ENCODE measurements at places on chromosomes 16 and 17.
A peak's percentile ranks its signal among the peaks of the same experiment; 100 is the strongest.

- no peak for DNase-seq
These were observed 117.8 kb downstream of the RAB11FIP4 start for GRCh38 chr17:31509095-31509804.

- DNase-seq, result no peak
These were observed 9.5 kb upstream of the KSR1 start for GRCh38 chr17:27446569-27447301.

DNA sequence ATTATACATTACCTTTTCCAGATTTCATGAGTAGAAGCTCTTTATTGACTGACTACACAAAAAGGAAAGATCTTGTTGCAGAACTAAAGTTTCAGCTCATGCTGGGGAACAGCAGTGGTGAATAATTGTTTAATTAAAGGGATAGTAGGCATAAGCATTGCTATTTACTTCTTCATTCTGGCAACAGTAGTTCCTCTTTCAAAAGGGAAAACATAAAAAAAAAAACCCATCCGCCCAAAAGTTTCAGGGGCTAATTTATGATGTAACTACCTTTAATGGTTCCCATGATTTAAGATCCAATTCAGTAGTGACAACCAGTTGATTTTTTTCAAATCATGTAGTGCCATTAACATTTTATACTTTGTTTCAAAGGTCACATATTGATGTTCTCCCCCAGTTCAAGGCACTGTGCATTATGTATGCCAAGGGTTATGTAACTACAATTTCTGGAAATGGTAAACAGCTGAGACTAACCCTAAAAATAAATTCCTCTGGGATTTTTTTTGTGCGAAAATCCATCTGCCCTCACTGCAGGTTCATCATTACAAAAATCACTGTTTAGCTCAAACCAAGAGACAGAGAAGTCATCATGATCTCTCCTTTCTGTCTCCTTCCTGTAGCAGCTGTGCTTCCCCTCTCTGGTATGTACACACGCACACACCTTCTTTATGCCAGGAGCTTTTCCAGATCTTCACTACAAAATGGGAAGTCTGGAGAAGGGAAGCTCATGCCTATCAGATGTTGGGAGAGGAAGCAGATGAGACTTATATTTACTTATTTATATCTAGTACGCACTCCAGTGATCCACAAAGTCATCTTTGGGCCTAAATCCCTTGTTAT is 2.2 kb upstream of the PHLPP2 start:
- no peak for DNase-seq

GRCh38 chr17:3539881-3540540 is 17.6 kb downstream of the TRPV3 start:
- DNase-seq, result no peak

DNA sequence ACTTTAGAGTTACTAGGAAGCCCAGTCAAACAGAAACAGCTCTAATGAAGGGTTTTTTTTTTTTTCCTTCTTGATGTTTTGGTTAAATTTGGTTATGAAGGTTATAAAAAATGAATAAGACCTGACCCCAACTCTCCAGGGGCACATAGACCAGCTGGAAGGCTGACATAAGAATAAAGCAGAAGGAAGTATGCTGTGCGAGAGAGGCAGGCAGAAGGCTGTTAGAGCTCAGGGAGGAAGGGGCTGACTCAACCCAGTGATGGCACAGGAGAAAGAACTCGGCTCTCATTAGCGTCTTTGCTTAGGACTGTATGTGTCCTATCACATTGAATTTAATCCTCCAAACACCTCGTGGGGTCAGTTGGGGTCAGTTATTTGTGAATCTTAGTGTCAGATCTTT is 474.6 kb downstream of the PMP22 start:
- no peak for DNase-seq

GRCh38 chr16:50244140-50244503 is 22.2 kb upstream of the ADCY7 start:
- no peak for DNase-seq

DNA sequence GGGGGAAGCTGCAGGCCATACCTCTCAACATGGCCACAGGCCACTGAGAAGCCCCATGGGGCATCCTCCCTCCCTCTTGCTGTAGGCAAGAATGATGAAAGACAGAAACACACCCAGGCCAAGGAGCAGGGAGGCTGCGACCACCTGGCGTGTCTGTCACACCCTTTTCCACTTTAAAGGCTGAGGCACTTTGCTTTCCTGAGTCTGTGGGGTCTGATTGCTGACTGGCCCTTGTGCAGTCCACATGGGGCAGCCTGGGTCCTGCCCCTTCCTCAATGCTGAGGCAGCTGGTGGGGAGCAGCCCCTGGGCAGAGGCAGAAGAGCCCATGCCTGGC is 8.7 kb downstream of the TMEM204 start:
- no peak for DNase-seq

GRCh38 chr17:57512258-57512657 is 232.8 kb downstream of the CCDC182 start:
- no peak for DNase-seq

DNA sequence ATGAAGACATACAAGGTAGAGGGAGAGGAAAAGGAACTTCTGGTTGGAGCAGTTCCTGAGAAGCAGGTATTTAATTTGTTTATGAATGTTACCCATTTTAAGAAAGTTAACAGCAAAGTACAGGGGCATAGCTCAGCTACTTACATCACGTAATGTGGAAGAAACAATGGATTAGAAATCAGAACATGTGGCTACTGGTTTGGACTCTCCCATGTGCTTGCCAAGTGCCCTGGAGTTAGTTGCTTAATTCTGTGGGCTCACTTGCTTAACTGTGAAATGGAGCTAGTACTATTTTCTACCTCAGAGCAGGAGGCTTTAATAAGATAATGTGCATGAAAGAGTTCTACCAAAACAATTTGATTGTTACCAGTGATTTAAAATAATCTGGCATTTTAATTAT is 27.3 kb downstream of the RSPRY1 start:
- no peak for DNase-seq

DNA sequence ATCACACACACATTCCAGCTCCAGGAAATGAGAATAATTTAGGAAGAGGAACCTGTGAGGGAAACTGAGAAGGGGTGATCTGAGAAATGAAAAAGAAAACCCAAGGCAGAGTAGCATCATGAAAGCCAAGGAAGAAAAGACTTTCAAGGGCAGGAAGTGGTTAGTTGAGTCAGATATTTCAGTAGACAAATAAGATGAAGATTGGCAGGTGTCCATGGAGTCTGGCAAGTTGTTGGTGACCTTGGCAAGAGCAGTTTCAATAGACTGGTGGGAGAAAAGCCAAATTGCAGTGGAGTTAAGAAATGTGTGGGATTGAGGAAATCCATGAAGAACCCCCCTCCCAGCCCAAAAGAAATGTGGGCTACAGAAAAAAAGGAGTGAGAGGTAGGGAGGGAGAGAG is 10.7 kb downstream of the GNAO1 start:
- DNase-seq, result no peak

GRCh38 chr16:82136956-82137821 is 32.8 kb downstream of the MPHOSPH6 start:
- DNase-seq, result no peak

- DNase-seq, result no peak
These were observed 8.9 kb downstream of the C16orf86 start for GRCh38 chr16:67675579-67675935.

- DNase-seq, result no peak
These were observed 27.8 kb upstream of the TMEM220 start for GRCh38 chr17:10757647-10758046.

GRCh38 chr17:19762515-19762961 is 14.4 kb upstream of the ALDH3A1 start:
- DNase-seq, result no peak

DNA sequence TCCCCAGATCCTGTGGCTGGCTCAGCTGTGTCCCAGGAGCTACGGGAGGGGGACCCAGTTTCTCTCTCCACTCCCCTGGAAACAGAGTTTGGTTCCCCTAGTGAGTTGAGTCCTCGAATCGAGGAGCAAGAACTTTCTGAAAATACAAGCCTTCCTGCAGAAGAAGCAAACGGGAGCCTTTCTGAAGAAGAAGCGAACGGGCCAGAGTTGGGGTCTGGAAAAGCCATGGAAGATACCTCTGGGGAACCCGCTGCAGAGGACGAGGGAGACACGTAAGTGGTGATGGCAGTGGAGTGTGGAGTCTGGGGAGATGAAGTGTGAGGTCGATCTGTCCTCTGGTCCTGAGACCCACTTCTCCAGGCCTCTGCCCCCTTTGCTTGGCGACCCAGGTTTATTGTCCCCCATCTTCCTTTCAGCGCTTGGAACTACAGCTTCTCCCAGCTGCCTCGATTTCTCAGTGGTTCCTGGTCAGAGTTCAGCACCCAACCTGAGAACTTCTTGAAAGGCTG is 585 bp downstream of the WRAP53 start:
- DNase-seq, result no peak

DNA sequence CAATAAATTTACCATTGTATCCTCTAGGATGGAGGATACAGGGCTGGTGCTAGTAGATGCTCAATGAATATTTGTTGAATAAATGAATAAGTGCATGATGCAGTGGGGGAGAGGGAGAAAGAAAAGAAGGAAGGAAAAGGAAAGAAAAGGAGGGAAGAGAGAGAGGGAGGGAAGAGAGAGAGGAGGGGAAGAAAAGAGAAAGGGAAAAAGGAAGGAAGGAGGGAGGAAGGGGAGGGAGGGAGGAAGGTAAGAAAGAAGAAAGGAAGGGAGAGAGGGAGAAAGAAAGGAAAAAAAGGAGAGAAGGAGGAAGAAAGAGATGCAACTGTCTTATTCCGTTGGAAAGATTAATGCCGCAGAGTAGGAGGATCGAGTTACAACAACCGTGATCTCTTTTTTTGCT is 30.4 kb downstream of the HSBP1 start:
- DNase-seq, result no peak

DNA sequence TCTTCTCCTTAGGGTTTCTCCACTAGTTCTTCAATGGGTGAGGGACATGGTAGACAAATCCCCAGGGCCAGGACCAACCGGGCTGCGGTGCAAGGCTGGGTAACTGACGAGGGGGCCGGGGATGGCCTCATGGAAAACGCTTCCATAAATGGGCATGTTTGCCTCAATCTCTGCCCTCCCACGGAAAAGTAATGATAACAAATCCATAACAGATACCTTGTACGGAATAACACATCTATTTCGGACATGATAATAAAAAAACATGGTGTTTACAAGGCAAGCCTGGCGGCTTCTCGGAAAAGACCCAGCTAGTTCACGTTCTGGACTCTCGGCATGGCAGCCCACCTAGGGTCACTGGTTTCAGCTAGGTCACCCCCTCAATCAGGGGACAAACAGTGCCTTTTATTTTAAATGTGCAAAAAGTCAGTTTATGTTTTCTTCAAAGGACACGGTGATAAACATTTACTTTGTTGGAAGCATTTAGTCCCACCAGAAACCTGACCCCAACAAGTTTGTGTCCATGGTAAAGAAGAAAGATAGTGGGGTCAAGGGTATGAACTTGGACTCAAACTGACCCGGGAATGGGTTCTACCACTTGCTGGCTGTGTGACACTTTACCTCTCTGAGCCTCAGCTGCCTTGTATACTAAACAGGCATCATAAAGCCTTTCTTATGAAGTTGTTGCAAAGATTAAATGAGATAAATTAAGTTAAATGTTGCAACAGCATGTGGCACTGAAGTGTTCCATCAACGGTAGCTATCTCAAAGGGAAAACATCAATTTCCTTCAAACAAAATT is 1.7 kb downstream of the MYH11 start:
- DNase-seq, result no peak

GRCh38 chr17:51259564-51260236 is at the start of gene MBTD1:
MBTD1 (minus strand) TSS chr17:51260049; CDS start chr17:51225161, 34,888 bp downstream.
- peak; percentile 93 for DNase-seq

DNA sequence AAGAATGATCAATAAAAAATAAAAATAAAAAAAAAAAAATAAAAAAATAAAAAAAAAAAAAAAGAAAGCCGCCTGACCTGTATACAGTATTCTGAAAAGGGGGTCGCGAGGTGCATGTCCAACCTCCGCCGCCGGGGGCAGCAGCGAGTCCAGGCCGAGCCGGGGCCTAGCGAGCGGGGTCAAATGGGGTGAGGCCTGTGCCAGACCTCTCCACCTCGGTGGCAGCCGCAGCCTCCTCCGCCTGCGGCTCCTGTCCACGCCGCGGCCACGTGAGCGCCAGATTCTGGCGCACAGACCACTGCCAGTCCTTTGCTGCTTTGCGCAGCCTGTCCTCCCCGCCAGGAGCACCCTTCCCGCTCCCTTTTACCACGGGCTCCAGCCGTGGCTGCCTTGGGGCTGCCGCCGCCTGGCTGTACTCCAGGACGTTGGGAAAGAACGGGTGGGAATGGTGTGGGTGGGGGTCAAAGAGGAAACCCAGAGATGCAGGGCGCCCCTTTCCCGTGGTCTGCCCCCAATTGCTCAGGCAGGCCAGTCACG is 2.4 kb upstream of the BCKDK start:
- DNase-seq, result peak; percentile 84

- DNase-seq, result no peak
These were observed 74.4 kb upstream of the ARL4D start for GRCh38 chr17:43324205-43324893.

DNA sequence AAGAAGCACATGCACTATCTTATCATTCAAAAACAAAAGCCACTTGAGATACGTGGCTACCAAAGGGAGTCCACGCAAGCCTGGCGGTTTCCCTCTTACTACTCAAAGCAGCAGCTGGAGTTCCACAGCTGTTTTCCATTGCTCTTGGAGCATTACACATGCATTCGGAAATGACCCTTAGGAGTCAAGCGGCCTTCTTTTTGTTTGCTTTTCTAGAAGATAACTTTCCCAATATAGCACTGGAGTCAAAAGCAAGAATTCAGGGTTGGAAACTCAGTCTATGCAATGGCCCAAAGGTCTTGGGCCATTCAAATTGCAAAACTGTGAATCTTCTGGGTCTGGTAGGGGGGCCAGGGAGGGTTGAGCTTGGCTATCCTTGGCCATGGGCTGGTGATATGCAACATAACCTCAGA is 97.8 kb upstream of the MAF start:
- DNase-seq, result no peak

DNA sequence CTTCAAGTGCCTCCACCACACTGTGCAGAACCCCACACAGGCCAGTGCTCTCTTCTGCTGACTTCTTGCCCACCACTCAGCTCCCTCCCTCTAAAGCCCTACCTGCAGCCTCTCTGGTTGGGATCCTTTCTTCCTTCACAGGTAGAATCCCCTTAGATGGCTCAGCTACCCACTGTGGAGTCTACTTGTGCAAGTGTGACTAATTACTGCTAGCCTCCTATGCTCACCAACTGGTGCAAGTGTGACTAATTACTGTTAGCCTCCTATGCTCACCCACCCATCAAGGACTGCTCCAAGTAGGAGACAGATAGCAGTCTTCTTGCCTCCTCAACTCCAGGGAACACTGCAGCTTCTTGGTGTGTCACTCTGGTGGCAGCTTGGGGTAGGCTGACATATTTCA is 43.6 kb downstream of the TEX14 start:
- no peak for DNase-seq

DNA sequence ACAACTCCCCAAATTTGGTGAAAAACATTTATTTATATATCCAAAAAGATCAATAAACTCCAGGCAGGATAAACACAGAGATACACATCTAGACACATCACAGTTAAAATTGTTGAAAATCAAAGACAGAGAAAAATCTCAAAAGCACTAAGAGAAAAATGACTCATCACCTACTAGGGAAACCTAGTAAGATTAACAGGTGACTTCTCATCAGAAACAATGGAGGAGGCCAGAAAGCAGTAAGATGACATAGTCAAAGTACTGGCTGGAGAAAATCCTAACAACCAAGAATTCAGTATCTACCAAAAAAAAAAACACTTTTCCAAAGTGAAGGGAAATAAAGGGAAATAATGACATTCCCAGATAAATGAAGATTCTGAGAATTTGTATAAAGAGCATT is 33.8 kb downstream of the ULK2 start:
- DNase-seq, result no peak

- DNase-seq, result no peak
These were observed 2.1 kb downstream of the SOX9 start for GRCh38 chr17:72122765-72123529.
